RWPE1 (cell line): ENCODE measurements at places on chromosomes 4 and X.
A peak's percentile ranks its signal among the peaks of the same experiment; 100 is the strongest.

DNA sequence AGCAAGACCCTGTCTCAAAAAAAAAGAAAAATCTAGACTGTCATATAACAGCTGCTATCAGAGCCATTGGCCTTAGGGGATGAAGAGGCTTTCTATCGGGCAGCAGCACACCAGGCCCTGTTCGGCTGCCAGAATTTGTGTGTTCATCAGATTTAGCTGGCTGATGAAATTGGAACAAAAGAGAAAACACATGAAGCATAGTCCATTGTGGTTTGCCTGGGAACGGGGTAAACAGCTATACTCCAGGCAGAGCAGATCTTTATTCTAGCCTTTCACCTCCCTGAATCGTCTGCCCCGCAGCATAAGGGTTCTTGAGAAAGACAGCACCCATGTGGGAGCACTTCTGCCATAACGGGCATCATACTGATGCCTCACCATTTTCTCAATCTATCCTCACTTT, 11.6 kb downstream of the TKTL1 start:
- no peak for DNase-seq

DNA sequence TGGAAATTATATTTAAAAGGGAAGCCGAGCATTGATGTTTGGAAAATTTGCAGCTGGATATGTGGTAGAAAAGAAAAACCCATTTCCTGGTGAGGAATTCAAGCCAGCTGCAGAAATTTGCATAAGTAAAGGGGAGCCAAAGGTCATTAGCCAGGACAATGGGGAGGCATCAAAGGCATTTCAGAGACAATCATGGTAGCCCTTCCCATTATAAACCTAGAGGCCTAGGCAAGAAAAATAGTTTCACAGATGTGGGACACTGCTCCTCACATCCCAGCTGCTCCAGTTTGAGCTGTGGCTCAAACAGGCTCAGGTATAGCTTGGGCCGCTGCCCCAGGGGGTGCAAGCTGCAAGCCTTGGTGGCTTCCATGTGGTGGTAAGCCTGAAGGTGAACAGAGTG, 35.8 kb downstream of the NAP1L3 start:
- no peak for DNase-seq

GRCh38 chrX:9610771-9611392, 146.0 kb downstream of the TBL1X start:
- peak; percentile 12 for DNase-seq

DNA sequence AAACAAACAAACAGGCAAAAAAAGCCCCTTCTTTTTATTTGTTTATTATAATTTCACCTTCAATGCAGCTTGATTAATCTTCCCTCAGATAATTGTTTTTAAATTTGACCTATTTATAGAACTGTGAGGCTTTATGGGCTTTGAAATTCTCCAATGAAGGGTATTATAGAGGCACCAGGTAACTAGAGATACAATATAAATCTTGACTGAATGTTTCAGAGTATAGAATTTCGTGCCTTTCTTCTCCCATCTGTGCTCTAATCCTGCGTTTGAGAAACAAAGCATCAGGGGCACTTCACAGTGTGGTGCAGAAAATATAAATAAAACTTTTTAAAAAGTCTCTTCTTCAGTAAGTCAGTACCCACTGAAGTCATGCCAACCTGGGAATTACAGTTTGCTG, 120.9 kb downstream of the ANKRD50 start:
- DNase-seq = no peak

DNA sequence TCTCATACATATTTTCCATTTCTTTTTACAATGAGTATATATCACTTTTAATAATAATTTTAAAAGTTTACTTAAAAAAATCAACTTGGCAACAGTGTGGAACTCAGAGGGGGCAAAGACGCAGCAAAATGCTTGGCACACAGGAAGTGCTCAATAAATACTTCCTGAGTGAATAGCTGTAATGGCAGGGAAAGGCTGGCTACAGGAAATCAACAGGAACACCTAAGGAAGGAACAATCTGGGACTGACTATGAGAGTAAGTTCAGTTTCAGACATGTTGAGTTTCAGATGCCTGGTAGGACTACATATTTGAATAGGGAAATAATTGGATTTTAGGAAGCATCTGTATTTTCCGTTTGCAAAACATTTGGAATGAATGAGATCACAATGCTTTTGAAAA, 137.6 kb downstream of the SCLT1 start:
- no peak for DNase-seq

DNA sequence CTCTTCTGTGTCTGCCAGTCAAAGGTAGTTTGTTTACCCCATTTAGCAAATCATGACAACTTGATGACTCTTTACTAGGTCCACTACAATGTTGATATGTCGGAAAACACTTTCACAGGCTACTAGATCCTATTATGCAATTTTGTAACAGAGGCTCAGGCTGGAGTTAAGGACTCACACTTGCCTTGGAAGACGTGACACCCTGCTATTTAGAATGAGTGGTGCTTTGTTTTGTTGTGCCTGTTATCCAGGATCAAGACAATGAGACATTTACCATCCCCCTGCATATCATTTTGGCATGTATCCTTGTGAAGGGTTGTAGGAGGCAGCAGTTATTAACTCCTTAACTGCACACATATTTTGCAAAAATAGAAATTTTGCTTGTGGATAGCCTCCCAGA, 263.7 kb downstream of the IL1RAPL1 start:
- no peak for DNase-seq

- peak; percentile 19 for DNase-seq
These were observed 73.0 kb downstream of the AFF1 start for GRCh38 chr4:87007528-87008446.

GRCh38 chr4:148834804-148835631, 392.8 kb upstream of the NR3C2 start:
- DNase-seq = no peak

- no peak for DNase-seq
These were observed 186.5 kb downstream of the MAB21L2 start for GRCh38 chr4:150768497-150768896.

GRCh38 chr4:102687373-102687981, 73.3 kb downstream of the MANBA start:
- peak; percentile 74 for DNase-seq

DNA sequence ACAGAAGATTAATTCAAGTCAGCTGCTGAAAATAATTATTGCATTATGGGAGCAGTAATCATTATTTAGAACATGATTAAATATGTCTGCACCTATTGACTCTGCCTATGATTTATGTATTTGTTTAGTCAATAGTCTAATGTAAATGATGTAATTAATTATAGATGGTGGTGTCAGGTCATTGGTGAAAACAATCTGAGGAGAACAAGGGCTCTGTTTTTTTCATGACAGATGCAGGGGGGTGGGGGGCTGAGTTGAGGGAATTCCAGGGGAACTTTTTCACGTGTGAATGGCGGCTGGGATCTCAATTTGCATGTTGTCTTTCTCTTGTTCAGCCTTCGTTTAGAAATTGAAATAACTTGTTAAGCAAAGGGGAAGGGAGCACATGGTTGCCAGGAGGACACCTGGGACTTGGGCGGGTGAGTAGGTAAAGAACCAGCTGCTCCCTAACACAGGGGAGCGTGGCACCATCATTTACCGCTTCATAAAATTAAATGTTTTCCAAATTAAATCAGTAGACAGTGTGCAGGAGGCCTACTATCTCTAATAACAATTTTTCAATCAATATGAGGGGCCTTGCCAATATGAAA, 65.4 kb downstream of the NKX6-1 start:
- DNase-seq = no peak

GRCh38 chr4:132328761-132329160, 820.3 kb upstream of the PCDH10 start:
- no peak for DNase-seq

DNA sequence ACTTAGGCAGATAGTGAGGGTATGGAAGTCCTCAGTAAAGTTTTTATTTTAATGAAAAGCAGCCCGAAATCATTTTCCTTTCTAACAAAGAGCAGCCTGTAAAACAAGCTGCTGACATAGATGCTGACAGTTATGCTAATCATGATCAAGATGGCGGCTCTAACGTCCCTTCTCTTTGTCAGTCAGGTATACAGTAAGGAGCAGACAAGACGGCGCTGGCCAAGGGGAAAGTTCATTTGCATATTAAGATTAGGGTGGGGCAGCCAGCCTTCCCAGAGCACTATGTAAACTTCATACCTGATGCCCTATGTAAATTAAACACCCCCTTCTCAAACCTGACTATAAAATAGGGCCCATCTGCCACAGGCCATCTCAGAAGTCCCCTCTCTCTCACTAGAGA, 76.9 kb downstream of the MAGEB10 start:
- no peak for DNase-seq

GRCh38 chr4:74219240-74219639, 61.3 kb downstream of the MTHFD2L start:
- DNase-seq = no peak

DNA sequence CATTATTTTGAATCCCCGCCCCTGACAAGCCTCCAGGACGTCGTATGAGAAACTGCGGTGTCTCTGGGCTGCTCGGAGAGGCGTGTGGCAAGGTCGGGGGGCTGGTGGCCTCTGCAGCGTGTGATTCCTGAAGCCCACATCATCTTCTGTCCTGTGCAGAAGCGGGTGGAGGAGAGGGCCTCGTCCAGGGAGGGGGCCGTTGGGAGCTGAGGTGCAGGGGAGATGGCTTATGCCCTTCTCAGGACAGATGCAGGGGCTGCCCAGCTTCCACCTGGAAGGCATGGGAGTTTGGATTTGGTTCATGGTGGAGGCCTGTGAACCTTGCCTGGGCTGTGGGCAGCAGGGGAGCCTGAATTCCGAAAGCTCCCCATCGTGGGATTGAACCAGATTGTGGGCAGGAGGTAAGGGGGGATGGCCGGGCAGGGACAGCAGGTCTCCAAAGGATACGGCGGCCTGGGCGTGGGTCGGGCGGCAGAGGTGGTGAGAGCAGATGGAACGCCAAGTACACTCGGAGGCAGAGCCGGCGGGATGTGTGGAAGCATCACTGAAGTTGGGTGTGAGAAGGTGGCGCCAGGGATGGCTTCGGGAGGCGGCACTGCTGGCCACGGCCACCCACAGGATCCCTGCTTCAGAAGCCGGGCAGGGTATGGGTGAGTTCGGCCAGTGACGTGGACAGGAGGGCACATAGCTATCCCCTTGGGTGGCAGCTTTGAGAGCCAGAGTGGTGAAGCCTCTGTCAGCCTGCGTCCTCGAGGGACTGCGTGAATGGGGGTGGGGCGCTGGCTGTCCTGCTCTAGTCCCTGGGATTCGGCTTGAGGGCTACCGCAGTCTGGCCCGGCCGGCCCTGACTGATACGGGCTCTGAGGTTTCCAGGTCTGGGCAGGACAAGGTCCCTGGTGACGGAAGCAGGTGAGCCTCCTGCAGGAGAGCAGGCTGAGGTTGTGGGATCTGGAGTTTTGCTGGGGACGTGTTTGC, 76.3 kb upstream of the ADRA2C start:
- DNase-seq = no peak

- DNase-seq = no peak
These were observed 286.8 kb downstream of the CRLF2 start for GRCh38 chrX:925652-926061.

- peak; percentile 60 for DNase-seq
These were observed 74.2 kb downstream of the LIMCH1 start for GRCh38 chr4:41611881-41612871.

GRCh38 chrX:134999469-134999868, 8.7 kb downstream of the SMIM10 start:
- DNase-seq = peak; percentile 8

- no peak for DNase-seq
These were observed 82.8 kb downstream of the USP46 start for GRCh38 chr4:52576326-52576725.

DNA sequence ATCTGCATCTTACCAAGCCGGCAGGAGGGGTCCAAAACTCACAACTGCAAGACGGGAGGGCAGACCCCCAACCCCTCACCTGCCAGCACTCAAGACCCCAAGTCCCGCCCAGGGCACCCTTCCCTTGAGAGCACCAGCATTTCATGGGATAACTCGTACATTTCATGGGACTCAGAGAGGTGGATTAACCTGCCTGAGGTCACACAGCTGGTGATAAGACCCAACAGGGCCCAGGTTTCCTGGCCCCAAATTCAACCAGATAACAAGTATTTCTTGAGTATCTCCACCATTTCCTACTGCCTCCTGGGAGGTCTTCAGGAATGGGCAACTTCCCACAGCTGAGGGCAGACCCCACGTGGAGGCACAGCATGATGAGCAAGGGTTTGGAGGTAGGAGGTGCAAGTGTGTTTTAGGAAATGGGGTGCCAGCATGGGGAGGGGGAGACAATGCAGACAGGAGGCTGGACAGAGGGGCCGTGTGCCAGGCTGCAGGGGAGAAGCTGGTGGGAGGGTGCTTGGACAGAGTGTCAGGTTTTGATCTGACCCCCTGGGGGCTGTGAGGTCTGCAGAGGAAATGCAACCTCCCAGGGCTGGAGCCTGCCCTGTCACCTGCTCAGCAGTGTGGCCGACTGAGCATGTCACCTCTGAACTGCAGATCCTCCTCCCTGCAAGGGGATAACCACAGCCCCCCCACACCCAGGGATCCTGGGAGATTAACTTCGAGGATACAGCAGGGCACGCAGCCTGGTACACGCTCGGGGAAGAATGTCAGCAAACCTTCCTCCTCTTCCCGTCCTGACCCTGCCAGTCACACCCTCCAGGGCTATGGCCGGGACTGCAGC, 4.4 kb downstream of the ADRA2C start:
- no peak for DNase-seq

DNA sequence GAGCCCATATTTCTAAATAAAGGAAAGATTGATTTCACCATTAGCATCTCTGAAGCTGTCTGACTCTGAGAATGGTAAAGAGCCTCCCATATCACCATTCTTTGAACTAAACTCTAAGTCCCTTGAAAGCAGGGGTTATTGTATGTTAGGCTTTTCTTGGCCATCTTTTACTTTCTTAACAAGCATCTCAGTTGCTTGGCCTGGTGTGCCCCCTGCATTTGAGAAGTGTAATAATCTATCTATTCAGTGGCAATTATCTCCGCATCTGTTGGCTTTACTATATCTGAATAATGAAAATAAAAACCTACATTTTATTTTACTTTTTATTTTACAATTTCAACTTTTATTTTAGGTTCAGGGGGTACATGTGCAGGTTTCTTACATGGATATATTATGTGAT, 128.3 kb upstream of the ARMCX2 start:
- no peak for DNase-seq

DNA sequence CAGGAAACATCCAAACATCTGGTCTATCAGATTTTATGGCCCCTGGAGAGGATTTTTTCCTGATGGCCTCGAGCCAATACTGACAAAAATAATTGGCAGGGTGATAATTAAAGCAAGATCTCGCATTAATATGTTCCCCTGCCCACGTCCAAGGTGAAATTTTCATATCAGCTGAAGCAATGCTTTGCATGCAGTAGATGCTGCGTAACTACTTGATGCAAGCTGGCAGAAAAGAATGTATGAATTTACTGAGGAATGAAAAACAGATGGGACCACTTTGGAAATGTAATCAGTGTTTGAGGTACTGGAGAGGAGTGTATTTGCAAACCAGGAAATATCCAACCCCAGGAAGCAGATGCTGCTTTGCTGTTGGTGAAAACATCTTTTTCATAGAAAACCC, 36.8 kb upstream of the REST start:
- no peak for DNase-seq

- DNase-seq = no peak
These were observed 89.8 kb upstream of the ETNPPL start for GRCh38 chr4:108852691-108853090.

DNA sequence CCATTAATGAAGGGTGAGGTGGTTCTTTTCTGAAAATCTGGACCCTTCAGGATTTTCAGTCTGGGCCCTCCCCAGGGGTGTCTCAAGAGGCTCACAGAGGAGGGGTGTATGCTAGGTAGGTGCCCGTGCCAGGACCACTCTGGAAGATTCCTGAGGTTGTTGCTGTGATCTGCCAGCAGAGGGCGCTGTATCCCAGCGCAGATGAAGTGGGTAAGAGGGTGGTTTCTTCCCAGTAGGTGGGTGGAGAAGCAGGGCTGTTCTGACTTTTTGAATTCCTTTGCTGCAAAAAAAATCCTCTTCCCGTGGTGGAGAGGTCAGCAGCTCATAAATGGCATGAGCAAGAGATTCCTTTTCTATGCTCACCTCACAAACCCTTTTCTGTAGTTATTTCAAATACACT, 51.1 kb downstream of the SCML1 start:
- DNase-seq = peak; percentile 42
